ENCODE measurements at places on chromosomes 11 and 22. TPM values are rescaled to one million over a fixed set of nuclear protein-coding genes. Genes with fewer than 3 reads are reported as not detected.

The FAM111B gene
- total RNA-seq = 27.5 TPM

The CBX7 gene
- 21.1 TPM for total RNA-seq

The SLC1A2 gene
- 0.13 TPM for total RNA-seq

The CASP4 gene
- total RNA-seq = 29.8 TPM

The ARFGAP3 gene
- total RNA-seq = 47.7 TPM

The MYRF gene
- 14.9 TPM for total RNA-seq

The OR2AG1 gene
- total RNA-seq = not detected

The DERL3 gene
- total RNA-seq = 9.1 TPM

The DENND6B gene
- 4.0 TPM for total RNA-seq

The C11orf86 gene
- total RNA-seq = 23.0 TPM

The ZDHHC24 gene
- total RNA-seq = 7.7 TPM

- peak; percentile 45 for DNase-seq
These were observed 741 bp upstream of the NAV2 start for GRCh38 chr11:19711911-19712280.

DNA sequence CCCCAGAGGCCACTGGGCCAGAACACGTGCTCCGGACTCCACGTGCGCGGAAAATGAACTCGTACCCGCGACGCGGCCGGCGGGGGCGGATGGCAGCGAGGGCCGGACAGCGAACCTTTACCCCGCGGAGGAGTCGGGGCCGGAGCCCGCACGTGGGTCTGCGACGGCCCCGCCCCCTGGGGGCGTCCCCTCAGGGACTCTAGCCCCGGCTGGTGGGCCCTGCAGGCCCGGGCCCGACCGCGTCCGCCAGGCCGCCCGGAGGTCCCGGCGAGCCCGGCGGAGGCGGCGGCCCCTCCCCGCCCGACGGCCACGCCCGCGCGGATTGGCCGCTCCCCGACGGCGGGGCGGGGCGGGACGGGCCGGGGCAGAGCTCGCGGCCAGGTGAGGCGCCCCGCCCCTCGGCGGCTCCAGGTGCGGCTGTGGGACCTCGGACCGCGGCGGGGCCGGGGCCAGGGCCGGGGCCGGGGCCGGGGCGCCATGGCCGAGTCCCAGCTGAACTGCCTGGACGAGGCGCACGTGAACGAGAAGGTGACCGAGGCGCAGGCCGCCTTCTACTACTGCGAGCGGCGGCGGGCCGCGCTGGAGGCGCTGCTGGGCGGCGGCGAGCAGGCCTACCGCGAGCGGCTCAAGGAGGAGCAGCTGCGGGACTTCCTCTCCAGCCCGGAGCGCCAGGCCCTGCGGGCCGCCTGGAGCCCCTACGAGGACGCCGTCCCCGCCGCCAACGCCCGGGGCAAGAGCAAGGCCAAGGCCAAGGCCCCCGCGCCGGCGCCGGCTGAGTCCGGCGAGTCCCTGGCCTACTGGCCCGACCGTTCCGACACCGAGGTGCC lies at the start of gene FAM83F:
TSS of gene FAM83F (plus strand) at position 389 of the 827 bp plus-strand sequence. CDS start at position 478, 89 bp downstream.
- peak; percentile 68 for DNase-seq

DNA sequence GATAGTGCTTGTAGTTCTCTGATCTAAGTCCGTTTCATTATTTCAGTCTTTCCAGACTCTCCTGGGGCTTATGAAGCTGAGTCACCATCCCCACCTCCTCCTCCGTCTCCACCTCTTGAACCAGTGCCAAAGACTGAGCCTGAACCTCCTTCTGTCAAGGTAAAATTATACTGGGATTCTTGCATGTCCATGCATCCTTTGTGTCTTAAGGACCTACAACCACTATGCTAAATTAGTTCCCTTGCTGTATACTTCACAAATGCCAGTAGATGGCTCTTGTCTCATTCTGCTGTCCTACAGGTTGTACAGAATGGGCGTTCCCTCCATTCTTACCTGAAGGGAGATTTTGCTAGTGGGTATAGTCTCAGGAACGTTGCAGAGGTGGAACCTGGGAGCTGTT lies 42.2 kb downstream of the POLD3 start:
- peak; percentile 39 for DNase-seq

GRCh38 chr11:128095466-128095981 lies 491.8 kb downstream of the ETS1 start:
- DNase-seq = no peak

DNA sequence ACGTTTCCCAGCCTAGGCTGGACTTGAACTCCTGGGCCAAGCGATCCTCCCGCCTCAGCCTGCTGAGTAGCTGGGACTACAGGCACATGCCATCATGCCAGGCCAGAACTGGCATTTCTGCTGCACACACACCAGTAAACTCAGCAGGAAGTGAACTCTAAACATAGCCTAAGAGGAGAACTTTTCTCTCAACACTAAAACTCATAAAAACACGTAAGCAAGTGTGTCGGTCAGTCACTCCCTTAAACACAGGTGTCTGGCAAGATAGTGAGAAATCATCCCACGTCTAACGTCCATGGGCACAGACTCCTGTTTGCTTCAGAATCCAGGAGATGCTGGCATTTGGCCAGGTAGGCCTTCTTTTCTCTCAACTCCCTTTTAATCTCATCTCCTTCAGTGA lies 104.8 kb downstream of the RPL27A start:
- no peak for DNase-seq

DNA sequence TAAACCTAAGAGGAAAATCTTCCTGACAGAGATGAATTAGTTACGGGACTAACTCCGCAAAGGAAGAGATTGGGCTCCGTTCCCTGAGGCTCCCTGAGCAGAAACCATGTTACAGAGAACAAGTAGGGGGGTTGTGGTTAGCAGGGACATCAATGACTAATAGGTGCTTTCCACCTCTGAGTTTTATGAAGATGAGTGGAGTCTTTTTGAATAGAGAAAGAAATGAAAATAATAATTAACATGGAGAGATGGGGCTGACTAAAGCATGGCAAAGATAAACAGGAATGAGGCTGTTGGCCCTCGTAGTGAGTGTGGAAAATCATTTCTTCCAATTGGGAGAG lies 47.5 kb upstream of the PICALM start:
- DNase-seq = no peak

- DNase-seq = no peak
These were observed 228.2 kb upstream of the ZC3H12C start for GRCh38 chr11:109864834-109865547.

DNA sequence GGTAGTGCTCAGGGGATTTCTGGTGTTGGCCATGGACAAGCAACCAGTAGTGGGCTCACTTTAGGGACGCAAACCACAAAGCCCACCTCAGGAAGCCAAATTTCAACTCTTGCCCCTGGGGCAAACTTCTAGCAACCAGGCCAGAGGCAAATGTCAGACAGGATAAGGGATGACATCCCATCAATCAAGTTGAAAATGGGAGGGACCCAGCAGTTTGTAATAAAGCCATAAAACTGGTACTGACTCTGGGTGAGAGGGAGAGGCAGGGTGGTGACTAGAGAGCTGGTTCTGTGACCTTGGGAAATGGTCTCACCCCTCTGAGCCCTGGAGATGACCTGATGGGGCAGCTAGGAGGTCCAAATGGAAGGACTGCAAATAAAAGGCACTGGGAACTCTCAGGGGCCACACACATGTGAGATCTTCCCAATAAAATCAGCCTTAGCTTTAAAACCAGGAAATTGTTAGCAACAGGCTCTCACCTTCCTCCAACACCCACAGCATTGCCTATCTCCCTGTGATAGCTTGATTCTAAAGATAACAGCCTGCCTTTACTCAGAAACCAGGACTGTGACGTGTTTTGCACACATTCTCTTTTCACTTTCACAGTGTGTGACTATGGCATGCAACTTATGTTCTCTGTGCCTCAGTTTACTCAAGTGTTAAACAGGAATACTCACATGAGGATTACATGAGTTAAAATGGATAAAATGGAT lies 6.4 kb upstream of the TBC1D10A start:
- peak; percentile 56 for DNase-seq

DNA sequence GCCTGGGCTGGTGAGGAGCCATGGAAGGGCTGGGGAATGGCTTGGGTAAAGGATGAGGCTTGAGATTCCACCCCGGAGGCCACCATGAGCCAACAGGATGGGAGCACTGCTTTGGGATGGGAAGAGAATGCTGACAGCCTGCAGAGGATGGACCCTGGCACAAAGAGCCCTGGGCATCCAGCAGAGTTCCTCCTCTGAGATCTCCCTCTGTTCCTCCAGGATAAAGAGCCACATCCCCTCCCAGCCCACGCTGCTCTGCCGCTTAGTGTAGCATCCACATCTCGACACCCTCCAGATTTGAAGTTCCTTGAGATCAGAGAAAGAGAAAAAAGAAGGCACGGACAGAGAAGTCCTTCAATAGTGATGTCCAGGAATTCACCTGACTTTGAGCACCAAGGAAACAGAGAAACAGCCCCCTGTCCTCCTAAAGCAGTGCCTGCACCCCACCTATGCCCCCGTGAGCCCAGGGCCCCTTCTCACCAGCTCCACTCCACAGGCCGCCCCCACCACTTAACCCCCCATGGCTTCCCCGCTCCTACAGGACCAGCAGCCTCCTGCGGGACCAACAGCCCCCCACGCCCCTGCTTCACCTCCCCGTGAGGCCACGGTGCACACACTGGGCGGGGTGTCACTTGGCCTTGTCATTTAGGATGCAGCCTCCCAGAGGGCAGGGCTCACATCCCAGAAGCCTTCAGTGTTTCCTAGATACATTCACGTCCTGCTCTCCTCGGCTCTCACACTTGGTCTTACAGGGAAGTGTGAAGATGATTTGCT lies 180.5 kb downstream of the SHANK2 start:
- DNase-seq = no peak

DNA sequence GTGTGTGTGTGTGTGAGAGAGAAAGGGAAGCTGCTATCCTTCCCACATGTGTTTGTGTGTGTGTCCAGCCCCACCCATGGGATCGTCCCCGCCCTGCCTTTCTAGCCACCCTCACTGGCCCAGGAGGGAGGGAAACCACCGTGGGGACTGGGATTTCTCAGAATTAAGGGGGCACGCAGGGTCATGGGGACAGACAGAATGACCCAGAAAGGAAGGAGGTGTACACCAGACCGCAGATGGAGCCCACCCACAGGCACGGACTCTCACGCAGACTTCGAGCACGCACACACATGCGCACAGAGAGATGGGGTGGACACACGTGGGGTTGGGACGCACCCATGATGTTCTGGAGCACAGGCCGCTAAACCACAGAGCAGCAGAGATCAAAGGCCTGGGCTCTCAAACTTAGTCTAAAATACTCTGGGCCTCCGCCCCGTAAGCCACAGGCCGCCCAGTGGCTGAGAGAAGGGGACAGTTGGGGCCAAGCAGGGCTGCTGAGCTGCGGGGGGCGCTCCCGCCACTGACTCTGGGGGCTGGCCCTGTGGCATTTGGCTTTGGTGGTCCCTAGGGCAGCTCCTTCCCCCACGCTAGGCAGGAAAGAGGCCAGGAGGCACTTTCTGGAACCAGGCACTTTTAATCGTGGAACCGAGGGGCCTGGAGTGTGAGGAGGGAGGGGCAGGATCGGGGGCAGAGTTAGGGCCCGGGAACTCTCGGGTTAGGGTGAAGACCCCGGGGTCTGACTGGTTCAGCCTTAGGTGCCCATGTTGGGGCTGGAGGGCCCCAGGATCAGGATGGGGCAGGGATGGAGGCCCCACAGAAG lies 1.5 kb downstream of the IFITM5 start:
- DNase-seq = no peak

- DNase-seq = no peak
These were observed 2.3 kb upstream of the OR51B4 start for GRCh38 chr11:5304046-5304445.

- DNase-seq = no peak
These were observed 965.4 kb downstream of the JRKL start for GRCh38 chr11:97355230-97355629.

DNA sequence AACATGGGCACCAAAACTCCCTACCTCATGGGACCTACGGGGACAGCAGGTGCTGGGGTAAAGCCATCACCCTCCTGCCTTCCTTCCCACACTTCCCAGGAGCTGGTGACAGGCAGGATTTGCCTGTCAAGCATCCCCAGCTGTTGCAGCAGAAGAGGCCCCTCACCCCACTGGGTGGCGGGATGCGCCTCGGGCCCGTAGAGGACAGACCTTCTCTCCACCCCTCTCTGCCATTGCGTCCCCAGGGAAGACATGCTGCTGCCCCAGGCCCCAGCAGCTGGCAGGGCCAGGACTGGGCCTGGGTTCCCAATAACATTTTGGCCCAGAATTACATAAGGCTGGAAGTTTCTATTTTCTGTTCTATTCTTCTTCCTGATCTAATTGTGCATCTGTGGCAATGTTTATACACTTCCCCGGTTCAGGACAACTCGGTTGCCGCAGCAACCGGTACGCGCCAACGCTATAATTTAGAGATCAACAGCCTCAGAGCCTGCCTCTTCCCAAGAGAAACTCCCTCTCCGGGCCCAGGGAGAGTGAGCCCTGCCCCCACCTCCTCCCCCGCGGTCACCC lies 25.4 kb downstream of the KCNJ4 start:
- no peak for DNase-seq

DNA sequence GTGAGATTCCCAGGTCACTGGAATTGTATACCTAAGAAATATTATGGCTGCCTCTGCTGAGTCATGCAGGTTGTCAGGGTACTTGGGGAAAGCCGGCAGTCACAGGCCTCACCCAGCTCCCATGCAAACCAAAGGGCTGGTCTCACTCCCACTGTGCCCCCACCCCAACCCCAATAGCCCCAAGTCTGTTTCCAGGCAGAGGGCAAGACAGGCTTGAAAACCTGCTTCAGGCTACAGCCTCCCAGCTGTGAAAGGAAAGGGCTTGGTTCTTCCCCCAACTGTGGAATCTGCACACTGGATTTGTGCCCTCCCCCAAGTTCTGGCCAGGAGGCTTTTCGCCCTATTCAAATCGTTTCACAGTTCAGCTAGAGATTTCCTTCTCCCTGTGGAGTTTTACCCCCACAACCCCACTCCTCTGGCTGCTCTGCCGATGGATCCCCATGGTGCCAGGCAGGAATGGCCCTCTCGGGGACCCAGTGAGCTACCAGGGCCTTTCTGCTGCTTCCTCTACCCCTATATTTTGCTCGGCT lies 37.0 kb upstream of the ABTB2 start:
- no peak for DNase-seq

- peak; percentile 78 for DNase-seq
These were observed 518 bp downstream of the KMT5B start for GRCh38 chr11:68212421-68213134.

DNA sequence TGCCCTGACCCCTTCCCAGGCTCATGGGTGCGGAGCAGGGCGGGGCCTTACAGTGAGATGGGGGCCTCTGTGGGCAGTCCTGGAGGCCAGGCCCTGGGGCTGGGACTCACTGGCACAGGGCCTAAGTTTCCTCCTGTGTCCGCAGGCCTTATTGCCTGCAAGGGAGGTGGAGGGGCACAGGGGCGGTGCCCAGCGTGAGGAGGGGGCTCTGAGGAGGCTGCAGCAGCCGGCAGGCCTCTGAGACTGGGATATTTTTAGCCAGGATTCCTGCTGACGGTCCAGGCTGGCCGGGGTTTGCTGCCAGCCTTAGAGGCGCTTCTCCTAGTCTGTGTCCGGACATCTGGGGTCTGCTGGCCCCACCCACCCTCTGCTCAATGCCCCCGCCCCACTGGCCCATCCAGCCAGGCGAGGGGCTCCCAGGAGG lies 5.7 kb upstream of the RTN4R start:
- no peak for DNase-seq

- peak; percentile 15 for DNase-seq
These were observed 1.5 kb downstream of the TNNT3 start for GRCh38 chr11:1920909-1921573.

- no peak for DNase-seq
These were observed 476.9 kb upstream of the ISX start for GRCh38 chr22:34588871-34589545.
